ENCODE measurements at places on chromosomes 5 and 9. TPM values are rescaled to one million over a fixed set of nuclear protein-coding genes. Genes with fewer than 3 reads are reported as not detected.

The SIGMAR1 gene
- polyA plus RNA-seq: 30.7 TPM

The SPATA31A3 gene
- polyA plus RNA-seq: not detected

The ZDHHC12 gene
- polyA plus RNA-seq: 47.0 TPM

The PHF24 gene
- not detected for polyA plus RNA-seq

The ELAVL2 gene
- polyA plus RNA-seq: not detected

The RASGRF2 gene
- 0.42 TPM for polyA plus RNA-seq

The SPATA9 gene
- polyA plus RNA-seq: not detected

The PCDHGB1 gene
- polyA plus RNA-seq: 0.09 TPM

The OSMR gene
- polyA plus RNA-seq: not detected

- peaks cover 10% of the 10 kb centered on the region for H3K4me1 ChIP-seq
- H3K27me3 ChIP-seq: no peaks in the 10 kb centered on the region
- DNase-seq: no peak
- no peak overlapping the region for H3K4me3 ChIP-seq
- H3K36me3 ChIP-seq: no peaks in the 10 kb centered on the region
These were observed 4.5 kb downstream of the SLF1 start for GRCh38 chr5:94623011-94623410.

DNA sequence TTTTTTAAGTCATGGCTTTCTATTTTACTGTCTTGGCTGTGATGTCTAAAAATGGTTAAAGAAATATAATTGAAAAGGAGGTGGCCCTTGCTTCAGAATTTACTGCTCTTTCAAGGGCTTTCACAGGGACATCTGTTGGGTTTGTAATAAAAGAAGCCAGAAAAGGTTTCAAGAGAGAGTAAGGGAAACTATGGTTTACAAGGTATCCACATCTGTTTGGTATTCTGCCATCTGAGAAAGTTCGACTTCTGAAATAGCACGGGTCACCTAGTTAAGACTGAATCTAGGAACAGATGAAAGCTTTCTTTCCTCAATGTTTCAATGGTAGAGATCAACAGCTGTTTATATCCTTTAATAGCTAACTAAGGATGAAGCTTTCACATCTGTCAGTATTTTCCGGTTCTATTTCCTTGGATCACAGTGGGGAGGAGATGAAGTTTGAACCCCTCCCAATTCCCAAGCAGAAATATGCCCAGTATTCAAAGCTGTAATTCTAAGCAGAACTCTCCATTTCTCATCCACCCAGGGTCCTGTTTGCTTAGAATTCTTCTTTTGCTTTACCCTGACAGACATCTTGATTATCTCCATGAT lies 72.8 kb upstream of the IFNK start:
- no peaks in the 10 kb centered on the region for H3K27me3 ChIP-seq
- no peak for DNase-seq
- peaks cover 19% of the 10 kb centered on the region for H3K4me1 ChIP-seq
- no peak overlapping the region for H3K4me3 ChIP-seq

DNA sequence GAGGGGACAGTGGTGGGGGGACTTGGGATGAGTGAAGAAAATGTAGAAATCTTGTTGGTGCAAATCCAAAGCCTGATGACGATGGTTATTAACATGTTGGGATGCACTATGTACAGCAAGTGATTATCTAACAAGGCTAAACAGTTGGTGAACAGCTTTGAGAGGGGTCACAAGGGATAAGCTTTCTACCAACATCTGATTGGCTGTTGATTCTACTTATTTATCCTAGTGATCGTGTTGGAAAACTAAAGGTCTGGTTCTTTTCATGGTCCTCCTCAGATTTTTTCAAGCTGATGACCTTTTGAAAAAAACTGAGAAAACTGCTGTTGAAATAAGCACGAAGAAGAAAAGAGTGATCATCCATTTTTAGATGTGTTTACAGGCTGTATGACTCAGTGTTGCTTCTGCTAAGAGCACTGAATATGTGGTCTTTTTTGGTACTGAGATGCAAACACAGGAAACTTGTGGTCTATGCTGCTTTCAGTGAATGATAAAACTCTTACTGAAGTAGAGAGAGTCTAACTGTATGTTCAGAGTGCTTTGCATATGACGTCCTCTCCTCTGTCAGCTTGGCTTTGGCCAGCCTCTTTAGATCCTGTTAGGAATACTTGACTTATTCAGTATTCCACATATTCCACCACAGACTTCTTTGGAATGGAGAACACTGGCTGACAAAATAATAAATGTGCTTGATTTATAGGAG lies 174.8 kb downstream of the SLF1 start:
- no peaks in the 10 kb centered on the region for H3K27me3 ChIP-seq
- DNase-seq: peak; percentile 31
- no peaks in the 10 kb centered on the region for H3K36me3 ChIP-seq
- H3K27ac ChIP-seq: peak overlapping the region; percentile 2
- H3K4me3 ChIP-seq: no peak overlapping the region

- no peak overlapping the region for H3K4me3 ChIP-seq
- H3K36me3 ChIP-seq: no peaks in the 10 kb centered on the region
- peaks cover 4% of the 10 kb centered on the region for H3K4me1 ChIP-seq
- peaks cover 4% of the 10 kb centered on the region for H3K27me3 ChIP-seq
These were observed 7.3 kb upstream of the TSPAN17 start for GRCh38 chr5:176639981-176640380.

- H3K27ac ChIP-seq: no peak overlapping the region
- no peak overlapping the region for H3K4me3 ChIP-seq
- no peaks in the 10 kb centered on the region for H3K36me3 ChIP-seq
These were observed 42.0 kb upstream of the RXRA start for GRCh38 chr9:134284273-134284672.

DNA sequence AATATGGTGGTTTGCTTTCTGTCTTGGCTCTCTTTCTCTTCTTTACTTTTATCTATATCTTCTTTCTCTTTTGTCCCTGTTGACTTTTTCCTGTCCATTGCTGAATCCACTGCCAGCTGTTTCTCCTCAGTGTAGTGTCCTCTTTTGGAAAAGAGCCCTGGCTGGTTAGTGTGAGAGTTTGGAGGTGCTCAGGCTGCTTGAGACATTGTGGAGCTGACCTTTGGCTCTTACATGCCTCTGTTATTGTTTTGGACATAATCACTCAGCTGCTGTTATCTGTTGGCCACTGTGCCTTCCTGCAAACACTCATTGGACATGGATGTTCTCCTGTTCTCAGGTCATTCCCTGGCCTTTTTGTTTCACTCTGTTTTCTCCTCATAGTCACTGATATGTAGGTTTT lies 295.4 kb upstream of the RIOK2 start:
- no peaks in the 10 kb centered on the region for H3K4me1 ChIP-seq
- no peaks in the 10 kb centered on the region for H3K36me3 ChIP-seq
- H3K27ac ChIP-seq: no peak overlapping the region
- H3K4me3 ChIP-seq: no peak overlapping the region
- H3K27me3 ChIP-seq: no peaks in the 10 kb centered on the region

GRCh38 chr5:66848749-66849641 lies 252.8 kb downstream of the MAST4 start:
- peaks cover 3% of the 10 kb centered on the region for H3K27me3 ChIP-seq
- H3K4me1 ChIP-seq: no peaks in the 10 kb centered on the region
- H3K4me3 ChIP-seq: no peak overlapping the region
- H3K27ac ChIP-seq: no peak overlapping the region
- H3K36me3 ChIP-seq: no peaks in the 10 kb centered on the region

DNA sequence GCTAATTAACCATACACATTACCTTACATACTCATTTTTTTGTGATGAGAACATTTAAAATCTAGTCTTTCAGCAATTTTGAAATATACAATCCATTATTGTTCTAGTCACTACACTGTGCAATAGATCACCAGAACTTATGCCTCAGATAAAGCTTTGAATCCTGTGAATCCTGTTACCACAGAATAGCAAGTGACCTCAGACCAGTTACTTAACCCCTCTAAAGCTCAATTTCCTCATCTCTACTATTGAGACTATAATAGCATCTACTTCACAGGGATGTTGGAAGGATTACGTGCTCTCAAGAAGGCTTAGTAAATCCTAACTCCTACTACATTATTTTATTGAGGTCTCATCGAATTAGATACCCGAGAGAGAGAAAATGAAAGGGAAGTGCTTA lies 60.2 kb upstream of the PIP5K1B start:
- peak overlapping the region; percentile 91 for H3K27ac ChIP-seq
- peak; percentile 29 for DNase-seq
- no peaks in the 10 kb centered on the region for H3K27me3 ChIP-seq
- H3K4me1 ChIP-seq: peaks cover 79% of the 10 kb centered on the region
- peak overlapping the region; percentile 11 for H3K4me3 ChIP-seq

Data from B cell (primary cell).